ENCODE measurements at places on chromosomes 11 and 22.

DNA sequence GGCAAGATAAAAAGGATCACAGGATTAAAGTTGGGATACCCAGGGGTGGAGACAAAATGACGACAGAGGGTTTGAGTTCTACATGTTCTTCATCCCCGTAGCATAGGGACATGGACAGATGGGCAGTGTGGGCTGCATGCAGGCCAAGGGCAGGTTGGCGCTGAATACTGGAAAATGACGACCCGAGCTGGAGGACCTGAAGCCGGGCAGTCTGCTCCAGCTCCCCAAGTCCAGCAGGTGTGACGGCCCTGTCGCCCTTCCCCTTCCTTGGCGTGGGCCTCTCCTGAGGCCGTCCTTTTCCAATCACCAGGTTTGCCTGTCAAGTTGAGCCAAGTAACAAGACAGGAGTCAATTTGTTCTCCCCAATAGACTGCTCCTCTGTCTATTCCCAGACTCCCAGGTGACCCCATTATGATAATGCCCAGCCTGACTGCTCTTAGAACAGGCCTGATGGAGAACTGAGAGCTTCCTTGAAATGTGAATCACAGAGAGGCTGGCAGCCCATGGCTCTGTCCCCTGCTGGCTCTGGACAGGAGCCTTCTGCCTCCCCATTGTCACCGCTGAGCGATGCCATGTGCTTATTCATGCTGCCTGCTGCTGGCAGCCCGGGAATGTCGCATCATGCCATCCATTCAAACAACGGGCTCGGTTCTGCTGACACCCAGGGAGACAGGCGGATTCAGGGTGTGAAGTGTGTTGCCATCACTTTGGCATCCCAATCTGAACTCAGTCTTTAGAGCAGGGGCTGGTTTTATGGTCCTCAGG is 392.1 kb downstream of the NTM start:
- DNase-seq, result no peak

DNA sequence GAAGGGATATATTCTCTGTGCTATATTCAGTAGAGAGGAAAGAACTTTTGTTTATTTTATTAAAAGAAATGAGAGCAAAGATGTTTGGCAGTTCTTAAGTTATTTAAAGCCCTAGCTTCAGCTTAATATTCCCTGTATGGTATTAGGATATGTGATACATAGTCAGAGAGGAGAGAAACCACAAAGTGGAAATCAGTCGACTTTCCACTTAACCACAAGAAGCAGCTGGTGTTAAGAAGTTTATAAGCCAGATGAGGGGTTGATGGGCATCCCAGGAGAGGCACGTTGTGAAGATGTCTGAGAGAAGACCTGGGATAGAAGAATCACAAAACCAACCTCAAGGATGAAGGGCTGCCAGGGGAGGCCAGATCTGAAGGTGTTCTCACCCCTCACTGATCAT is 23.3 kb upstream of the PHF21B start:
- no peak for DNase-seq

DNA sequence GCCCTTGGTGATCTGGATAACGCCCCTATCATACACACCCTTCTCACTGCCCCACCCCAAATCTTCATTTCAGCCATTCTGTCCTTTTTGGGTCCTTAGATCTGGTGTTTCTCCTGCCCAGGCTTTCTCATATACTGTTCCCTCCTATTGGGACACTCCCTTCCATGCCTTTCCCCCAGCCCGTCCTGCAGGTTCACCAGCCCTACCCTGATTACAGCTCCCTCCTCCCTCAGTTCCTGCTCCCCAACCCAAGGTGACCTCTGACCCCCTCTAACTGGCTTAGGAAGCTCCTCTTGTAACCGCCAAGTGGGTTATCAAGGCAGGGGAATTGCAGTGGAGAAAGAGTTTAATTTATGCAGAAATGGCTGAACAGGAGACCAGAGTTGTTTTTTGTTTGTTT is 13.0 kb downstream of the MTFP1 start:
- DNase-seq, result no peak

GRCh38 chr11:65790902-65791650 is 4.2 kb downstream of the OVOL1 start:
- DNase-seq, result no peak

GRCh38 chr11:77250881-77251640 is 50.4 kb downstream of the GDPD4 start:
- peak; percentile 22 for DNase-seq

GRCh38 chr11:65636108-65637031 is 1.5 kb upstream of the SIPA1 start:
- no peak for DNase-seq

DNA sequence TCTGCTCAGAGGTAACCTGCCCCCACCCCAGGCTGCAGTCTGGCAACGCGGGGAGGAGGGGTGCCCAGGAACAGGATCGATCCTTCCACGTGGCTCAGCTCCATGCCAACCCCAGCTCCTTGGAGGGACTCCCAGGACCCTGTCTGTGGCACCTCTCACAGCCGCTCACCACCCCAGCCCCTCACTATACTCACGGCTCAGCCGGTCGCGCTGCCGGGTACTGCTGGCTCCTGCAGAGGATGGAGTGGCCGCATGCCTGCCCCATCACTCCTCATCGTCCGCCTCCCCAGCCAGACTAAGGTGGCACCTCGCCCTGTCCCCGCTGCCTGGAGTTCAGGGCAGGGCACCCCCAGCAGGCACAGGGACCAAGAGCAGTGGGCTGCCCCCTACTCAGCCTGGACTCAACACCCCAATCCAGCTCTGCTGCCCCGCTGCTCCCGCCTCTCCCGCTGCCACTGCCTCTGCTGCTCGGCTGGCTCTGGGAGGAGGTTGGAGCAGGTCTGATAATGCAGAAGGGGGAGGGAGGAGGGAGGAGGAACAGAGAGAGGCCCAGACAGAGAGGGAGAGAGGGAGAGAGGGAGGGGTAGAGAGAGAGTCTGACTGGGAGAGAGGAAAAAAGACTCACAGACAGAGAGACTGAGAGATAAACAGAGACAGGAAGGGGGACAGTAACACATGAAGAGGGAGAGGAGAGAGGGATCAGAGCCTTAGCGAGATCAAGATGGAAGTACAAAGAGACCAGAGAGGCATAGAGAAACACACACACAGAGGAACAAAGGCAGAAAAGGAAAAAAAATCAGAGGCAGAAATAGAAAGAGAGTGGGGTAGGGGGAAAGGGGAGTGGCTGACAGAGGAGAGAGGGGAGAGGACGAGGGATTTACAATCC is at the start of gene PDE2A:
PDE2A (minus strand) TSS at position 480 of the 886 bp plus-strand sequence; CDS start at position 265, 215 bp downstream.
- no peak for DNase-seq

- DNase-seq, result no peak
Measured at GRCh38 chr11:72587696-72588095, 86.5 kb downstream of the PDE2A start.

DNA sequence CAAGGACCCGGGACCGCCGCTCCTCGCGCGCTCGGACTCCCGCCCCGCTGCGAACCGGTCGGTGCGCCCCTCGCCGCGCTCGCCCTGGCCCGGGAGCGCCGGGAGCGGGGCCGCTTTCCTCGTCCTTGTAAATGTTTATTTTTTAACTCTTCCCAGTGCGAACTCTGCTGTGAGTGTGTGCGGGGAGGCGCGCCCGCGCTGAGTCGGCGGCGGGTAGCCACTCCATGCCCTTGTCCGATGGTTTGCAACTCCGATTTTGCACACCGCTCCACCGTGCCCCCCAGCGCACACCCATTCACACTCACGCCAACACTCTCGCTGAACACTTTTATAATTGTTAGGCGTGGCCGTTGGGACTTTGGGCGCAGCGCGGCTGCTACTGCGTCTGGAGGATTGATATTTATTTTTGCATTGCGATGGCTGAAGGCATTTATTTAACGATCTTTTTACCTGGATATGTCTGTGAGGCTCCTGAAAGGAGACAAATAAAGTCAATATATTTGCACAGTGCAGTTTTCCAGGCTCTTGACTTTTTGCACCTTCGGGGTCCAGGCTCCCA is 1.0 kb downstream of the C11orf96 start:
- DNase-seq, result no peak

DNA sequence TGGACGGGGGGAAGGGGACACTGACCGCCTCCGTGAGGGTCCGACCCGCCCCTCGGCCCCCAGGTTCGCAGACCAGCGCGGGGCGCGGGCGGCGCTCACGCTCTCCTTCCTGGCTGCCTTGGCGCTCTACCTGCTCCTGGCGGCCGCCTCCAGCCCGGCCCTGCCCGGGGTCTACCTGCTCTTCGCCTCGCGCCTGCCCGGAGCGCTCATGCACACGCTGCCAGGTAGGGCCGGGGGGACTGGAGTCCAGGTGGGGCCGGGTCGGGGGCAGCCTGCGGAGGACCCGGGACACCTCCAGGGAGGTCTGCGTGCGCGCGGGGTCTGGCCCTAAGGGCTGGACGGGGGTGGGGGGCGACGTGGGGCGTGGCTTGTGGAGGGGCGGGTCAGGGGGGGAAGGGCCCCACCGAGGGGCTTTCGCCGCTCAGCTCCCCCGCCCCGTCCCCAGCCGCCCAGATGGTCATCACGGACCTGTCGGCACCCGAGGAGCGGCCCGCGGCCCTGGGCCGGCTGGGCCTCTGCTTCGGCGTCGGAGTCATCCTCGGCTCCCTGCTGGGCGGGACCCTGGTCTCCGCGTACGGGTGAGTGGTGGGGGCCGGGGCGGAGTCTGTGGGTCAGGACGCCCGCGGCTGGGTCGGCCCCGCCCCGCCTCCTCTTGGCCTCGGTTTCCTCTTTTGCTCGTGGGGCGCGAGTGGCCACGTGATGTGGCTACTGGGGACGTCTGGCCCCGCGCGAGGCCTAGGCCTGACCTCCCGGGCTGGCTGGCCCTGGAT is 19.9 kb downstream of the PHLDA2 start:
- DNase-seq, result no peak

DNA sequence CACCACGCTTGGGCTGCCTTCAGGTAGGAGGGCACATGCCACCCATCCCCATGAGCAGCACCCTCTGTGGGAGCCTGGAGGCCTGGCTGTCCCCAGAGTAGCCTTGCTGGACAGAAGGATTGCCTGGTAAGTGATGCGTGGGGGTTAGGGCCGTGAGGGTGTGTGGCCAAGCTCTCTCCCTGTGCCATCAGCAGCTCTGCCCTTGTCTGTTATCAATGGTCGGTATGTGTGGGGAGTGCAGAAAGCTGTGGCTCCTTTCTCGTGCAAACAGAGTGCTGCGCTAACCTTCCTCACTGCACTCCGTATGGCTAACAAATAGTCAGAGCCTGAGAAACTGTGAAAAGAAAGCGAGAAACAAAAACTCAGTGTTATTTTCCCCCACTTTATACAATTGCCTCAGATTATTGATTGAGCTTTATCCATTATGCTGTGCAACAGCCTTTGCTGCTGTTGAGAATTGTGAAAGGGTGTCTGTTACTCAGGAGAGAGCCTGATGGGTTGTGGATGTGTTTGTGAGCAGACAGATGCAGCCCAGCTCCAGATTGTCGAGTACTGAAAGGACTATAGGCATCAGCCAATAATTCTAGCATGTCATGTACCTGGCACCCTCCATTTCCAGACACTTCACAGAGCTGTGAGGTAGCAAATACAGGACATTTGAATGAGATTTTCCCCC is 432.2 kb downstream of the NTM start:
- DNase-seq, result no peak

DNA sequence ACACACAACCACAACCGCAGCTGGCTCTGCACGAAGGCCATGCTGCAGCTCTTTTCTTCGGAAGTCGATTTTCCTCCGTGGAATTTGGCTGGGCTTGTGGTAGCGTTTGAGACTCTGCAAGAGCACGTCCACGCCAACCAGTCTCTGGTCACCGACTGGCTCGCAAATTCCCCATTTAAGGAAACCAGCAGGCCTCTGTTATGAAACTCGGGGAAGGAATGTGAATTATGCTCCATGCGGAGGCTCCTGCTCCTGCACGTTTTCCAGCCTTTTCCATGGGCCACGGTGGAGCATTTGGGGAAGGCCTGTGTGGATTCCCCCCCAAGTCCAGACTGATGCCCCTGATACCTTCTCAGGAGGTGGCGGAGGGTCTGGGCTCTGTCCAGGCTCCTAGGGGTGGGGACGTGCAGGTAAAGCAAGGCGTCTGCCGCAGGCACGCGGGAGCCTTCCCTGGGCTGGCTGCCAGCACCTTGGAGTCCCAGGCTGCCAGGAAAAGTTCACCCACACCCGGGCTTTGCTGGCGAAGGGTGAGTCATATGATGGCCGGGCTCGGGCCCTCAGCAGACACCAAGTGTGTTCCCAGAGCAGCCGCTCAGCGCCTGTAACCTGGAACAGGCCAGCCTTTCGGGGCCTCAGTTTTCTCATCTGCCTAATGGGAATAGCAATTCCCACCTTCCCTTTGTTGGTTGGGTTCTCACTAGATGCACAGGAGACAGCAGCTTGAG is 41.9 kb downstream of the LRP5 start:
- DNase-seq, result peak; percentile 99

DNA sequence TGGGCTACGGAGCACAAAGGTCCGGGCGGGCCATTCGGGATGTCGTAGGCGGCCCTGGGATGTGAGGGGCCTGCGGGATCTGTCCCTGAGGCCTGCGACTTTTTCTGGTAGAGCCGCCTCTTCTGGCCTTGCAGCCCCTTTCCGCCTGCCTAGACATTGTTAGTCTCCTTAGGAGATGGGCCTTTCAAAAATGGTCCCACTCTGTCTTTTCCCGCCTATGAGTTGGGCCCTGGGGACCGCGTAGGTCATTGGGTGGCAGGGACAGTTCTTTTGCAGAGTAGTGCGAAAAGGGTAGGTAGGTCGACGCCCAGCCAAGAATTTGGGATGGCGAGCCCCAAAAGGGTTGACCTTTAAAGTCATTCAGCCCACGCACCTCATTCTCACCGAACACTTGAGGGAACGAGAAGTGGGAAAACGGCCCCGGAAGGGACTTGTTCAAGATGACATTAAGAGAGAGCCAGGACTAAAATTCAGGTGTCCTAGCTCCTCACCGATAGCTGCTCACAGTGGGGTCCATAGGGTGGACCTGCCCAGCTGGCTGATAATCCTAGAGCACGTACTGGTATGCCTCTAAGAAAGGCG is 785 bp downstream of the OTUB1 start:
- no peak for DNase-seq

- peak; percentile 61 for DNase-seq
Measured at GRCh38 chr11:9566561-9567063, 6.9 kb upstream of the WEE1 start.

GRCh38 chr22:36097880-36098279 is 62.7 kb downstream of the APOL3 start:
- no peak for DNase-seq

GRCh38 chr22:47152938-47153337 is 390.5 kb downstream of the TBC1D22A start:
- DNase-seq, result no peak

DNA sequence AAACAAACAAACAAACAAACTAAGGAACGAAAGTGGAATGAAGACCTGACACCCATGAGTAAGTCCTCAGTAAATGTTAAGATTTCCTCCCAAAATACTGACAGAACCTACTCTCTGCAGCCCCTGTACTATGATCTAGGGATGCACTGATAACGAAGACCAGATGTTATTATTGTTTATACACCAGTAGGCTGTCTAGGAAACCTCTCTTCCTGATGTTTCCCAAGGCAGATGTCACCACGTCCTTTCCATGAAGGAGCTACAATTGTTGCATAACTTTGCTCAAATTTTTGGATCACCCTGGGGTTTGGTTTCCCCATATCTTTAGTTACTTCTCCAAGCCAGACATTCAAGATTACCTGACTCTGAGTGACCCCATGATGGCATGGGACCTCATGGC is 340.7 kb downstream of the MIAT start:
- no peak for DNase-seq
